ENCODE measurements at places on chromosomes 3 and 15.

DNA sequence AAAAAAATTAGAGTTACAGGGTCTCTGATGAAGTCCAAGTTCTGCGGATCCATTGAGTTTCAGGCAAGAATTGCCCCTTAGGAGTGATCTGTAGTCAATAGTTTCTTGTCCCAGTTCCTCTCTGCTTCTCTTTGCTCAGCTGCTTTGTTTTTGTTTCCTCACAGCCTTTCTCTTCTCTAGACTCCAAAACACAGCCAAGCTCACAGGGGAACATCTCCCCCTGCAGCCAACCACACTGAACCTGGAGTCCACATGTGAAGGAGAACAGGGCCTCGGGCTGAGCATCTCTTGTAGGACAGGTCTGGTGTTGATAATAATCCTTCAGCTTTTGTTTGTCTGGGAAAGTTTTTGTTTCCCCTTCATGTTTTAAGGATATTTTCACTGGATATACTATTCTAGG, 202.6 kb upstream of the ATP10A start:
- DNase-seq: no peak

GRCh38 chr3:194996746-194997145, 274.2 kb downstream of the XXYLT1 start:
- no peak for DNase-seq

DNA sequence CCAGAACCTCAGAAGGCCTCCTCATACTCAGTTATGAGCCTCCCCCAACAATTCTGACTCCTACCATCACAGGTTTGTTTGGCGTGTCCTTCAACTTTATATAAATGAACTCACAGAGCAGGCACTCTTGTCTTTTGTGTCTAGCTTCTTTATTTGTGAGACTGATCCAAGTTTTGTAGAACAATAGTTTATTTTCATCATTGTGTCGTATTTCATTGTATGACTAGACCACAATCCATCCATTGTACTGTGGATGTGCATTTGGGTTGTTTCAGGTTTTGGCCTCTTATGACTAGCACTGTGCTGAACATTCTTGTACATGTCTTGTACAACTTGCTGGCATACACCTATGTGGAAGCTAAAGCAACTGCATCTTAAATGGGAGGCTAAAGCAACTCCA, 292.8 kb upstream of the LYSMD4 start:
- no peak for DNase-seq

- no peak for DNase-seq
Observed at GRCh38 chr3:158717576-158717975, 14.7 kb downstream of the RARRES1 start.

DNA sequence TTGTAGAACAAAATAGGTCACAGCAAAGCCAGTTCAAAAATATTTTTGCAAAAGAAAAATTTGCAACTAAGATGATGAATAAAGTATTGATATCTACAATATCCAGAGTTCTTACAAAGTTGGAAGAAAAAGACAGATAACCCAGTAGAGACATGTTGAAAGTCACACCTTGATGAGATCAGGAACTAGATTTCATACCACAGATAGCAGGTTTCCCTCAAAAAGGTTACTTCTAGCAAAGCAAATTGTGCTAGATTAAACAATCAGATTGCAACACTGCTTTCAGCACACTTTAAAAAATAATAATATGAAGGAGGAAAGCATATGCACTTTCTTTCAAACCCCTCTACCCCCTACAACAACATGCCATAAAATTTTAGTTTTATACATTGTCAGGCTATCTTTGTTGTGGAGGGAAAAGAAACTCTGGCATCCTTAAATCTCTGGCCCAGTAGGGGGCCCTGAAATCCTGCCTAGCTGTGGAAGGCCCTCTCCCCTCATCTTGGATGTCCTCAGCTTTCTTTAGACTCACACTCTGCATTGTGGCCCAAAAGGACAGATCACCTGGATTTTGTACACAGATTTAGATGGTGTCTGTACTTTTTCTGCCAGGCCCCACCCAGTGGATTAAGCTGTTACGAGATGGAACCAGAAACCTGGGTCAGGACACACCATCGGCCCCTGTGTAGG, 50.9 kb downstream of the CCR3 start:
- peak; percentile 7 for DNase-seq

GRCh38 chr3:130659911-130660310, 86.7 kb downstream of the PIK3R4 start:
- DNase-seq: no peak

DNA sequence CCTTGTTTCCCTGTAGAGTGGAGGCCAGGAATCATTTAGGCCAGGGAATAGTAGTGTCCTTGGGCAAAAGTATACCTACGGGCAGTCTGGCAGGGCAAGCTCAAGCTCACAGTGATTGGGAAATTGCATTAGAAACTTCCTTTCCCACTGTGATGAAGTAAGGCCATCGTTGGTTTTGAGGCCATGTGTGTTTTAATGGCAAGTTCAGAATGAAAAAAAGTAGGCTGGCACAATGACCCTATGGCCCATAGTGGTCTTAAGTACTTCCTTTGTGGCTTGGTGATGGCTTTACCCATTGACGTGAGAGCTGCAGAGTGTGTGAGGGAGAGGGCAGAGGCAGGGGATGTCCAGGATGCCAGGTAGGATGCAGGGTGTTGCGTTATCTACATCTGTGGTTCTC, 28.8 kb downstream of the LIMD1 start:
- no peak for DNase-seq

- DNase-seq: no peak
Observed at GRCh38 chr3:36840453-36840921, 76.1 kb upstream of the DCLK3 start.

DNA sequence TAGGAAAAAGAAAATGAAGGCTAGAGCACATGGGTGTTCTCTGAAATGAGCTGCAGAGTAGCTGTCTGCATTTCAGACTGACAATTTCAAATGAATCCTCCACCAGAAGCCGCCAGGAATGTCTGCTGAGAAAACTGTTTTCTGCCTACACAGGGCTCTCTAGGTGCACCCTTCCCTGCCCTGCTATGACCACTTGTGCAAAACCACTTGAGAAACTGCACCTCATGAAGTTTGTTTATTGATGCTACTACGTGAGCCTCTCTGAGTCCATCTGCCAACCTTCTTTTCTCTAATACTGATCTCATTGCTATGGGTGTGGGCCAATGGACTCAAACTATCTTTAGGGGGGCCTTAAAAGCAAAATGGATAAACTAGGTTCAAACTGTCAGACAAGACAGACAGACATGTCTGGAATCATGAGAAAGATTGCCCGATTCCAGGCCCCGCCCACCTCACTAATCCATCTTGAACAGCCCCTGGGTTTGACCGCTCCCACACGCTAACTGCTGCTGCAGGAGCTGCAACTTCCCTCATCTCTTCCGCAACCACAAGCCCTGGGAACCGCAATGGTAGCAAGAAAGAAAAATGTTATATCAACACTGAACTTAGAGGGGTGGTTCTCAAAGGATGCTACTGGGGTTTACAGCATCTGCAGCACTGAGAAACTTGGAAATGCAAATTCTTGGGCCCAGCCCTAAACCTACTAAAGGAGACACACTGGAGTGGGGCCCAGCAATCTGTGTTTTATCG, 9.0 kb upstream of the CD47 start:
- DNase-seq: no peak

GRCh38 chr3:186826410-186826975, 16.0 kb upstream of the ADIPOQ start:
- peak; percentile 17 for DNase-seq

DNA sequence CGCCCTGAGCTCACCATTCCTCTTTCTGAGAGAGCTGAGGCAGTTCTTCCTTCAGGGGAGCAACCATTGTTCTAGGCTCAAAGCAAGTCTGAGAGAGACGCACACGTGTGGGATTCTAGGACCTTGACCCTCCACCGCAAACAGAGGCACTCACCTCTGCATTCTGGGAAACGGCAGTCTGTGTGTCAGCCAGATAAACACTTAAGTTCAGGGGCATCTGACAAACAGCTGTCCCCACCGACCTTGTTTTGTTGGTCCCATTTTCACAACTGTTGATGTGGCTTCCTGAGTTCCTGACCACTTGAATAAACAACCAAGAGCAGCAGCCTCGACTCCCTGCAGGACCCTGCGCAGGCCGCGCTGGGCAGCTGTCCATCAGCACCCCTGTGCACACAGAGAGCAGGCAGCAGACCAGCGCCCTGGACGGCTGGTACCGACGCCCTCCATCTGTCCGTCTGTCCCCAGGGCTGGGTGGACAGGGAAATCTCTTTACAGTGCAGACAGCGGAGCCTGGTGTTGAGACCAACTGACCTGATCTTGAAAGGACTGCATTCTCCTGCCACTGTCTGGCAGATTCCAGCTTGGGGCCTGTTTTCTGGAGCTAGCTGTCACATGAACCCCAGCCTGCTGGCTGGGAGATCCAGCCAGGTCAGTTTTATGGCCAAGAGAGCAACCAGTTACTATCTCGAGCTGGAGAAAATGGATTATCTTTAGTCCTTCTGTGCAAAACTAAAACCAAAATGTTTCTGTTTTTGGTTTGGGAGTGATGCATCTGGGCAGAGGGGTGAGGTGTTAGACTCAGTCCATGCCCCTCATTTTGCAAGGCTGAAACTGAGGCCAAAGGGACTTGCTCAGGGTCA, 64.2 kb downstream of the FAM43A start:
- DNase-seq: no peak

DNA sequence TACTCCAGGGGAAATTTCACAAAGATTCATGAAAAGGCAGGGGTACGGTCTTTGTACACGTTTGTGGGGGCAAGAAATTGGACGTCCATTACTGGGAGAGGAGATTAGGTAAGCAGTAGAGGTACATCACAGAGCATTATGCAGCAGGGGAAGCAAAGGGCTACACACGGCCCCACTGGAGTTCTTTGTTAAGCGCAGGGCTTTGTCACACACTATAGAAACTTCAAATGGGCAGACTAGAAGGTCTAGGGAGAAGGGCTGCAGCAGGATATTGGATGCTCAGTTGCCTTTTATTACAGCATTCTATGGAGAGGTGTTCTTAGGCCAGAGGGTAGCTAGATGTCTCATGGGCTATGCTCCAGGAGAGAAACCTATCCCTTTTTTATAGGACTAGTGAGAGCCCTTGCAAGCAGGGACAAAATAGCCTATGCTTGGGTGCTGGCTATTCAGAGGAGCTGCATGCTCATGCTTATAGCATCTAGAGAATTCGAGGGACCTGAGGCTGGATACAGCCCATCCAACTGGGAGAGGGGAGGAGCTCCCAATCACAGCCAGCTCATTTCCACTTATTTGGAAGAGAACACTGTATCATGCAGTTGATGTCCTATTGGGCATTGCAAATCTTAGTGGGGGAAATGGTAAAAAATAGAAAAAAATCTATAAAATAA, 506.4 kb upstream of the ADAMTS9 start:
- no peak for DNase-seq

DNA sequence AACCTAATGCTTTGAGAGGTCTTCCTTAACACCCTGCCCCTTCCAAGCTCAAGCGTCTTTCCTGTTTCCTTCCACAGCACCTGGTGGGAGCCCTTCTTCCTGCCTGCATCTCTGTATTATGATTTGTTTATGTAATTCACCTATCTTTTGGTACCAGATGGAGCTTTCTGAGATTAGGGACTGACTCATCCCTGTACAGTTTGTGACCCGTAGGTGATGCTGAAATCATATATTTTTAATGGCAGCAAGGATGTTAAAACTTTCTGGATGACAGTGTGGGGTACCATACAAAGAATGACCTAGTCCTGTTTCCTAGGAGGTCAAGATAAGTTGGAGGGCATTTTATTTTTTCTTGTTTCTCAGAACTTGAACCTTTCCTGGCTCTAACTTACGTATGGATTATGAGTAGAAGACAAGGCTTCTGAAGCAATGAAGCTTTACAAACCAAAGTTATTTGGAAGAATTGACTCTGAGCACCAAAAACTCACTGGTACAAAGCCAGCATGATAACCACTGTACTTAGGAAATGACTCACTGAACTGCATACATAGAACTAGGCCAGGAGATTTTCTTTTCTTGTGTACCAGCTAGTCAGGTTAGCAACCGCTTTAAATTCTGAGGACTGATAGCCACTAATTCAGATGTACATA, 46.6 kb downstream of the HHLA2 start:
- DNase-seq: no peak

DNA sequence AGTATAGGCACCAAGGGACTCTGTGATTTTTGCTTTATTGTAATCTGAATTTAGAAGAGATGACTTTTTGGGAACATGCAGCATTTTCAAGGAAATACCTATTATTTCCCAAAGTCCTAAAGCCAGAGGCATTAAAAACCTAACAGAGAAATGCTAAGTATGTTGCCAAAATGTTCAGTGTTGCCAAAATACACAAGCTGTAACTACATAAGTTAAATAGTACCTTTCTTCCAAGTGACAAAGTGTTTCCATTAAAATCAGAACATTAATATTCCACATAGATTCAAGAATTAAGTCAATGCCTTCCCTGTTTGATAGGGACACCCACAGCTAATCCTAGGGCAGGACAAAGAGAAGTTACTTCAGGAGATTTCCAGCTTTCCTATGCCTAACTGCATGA, 42.0 kb downstream of the MKRN2 start:
- no peak for DNase-seq

DNA sequence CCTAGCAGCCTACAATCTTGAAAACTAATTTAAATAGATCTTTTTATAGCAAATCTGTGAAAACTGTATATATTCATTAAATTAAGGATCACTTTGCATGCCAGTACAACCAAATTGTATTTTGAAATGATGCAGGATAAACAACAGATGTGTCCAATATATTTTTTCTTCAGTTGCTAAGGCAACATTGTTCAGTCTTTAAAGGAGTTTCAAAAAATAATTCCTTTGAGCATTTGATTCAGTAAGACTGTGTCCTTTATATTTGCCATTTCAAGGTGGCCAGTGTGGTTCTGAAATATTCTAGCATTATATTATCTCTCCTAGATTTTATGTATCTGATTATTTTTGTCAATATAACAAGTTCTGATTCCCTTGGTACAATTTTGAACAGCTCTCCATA, 254.7 kb downstream of the PLOD2 start:
- no peak for DNase-seq

DNA sequence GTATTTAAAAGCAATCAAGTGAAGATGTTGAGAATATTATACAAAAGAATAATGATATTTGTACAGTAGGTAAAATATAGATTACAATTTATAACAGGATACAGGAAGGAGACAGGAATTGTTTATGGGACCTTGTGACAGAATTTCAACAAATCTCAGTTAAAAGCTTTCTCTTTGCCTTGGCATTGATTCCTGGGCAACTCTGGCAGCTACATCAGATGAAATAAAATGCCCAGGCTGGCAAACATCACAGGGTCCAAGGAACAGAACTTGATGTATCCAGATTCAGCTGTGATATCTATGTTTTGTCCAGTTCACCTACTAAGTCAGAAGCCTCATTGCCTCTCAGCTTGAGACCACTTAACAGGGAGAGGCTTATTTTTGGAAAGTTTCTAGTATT, 473.1 kb downstream of the MCTP2 start:
- DNase-seq: no peak

DNA sequence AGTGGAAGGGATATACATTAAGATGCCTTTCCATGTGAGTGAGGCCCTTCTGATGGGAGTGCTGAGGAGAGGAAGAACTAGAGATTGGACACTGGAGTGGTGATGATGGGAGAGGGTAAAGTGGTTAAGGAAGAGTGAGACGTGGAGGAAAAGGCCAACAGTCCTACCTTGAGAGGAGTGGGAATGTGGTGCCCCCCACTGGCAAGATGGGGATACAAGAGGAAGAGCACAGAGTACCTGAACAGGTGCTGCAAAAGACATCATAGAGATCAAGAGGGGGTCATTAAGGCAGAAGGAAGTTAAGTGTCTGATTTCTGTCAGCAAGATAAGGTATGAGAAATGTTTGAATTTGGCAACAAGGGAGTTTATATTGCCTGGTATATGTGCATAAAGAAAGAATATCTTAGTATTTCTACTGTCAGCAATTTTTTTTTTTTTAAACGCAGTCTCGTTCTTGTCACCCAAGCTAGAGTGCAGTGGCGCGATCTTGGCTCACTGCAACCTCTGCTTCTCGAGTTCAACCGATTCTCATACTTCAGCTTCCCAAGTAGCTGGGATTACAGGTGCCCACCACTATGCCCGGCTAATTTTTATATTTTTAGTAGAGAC, 34.0 kb downstream of the ARIH2 start:
- DNase-seq: peak; percentile 41

Measured in Caco-2 (cell line).